ENCODE measurements at places on chromosomes 7 and 10.

- DNase-seq: no peak
Observed at GRCh38 chr7:40288827-40289226, 154.0 kb downstream of the SUGCT start.

GRCh38 chr7:94374231-94374630 is 20.5 kb upstream of the COL1A2 start:
- DNase-seq: no peak

GRCh38 chr10:132714096-132714985 is 71.6 kb downstream of the NKX6-2 start:
- DNase-seq: no peak

DNA sequence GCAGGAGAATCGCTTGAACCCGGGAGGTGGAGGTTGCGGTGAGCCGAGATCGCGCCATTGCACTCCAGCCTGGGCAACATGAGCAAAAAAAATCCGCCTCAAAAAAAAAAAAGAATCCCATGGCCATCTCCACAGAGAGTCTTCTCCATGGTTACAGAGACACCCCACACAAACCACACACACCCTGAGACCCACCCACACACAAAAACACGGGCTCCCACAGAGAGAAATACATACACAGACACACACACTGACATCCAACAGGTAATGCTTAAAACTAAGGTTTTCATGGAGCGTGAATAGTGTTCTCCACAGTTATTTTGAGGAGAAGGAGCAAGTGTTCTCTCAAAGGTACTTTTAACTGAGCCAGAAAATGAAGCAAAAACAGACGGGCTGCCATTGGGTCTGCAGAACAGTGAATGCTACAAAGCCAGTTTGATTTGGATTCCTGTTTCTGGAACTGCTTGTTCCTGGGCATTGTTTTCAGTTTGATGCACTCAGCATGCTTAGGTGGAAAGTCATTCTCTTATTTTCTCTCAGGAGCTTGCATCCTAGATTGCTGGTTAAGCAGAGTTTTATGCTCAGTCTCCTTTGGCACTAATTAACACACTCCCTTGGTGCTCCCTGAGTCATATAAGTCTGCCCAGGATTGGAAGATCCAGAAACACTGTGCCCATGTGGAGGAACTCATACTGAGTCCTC is 15.4 kb downstream of the AHCYL2 start:
- no peak for DNase-seq

GRCh38 chr7:86667732-86668131 is 24.0 kb downstream of the GRM3 start:
- DNase-seq: no peak

DNA sequence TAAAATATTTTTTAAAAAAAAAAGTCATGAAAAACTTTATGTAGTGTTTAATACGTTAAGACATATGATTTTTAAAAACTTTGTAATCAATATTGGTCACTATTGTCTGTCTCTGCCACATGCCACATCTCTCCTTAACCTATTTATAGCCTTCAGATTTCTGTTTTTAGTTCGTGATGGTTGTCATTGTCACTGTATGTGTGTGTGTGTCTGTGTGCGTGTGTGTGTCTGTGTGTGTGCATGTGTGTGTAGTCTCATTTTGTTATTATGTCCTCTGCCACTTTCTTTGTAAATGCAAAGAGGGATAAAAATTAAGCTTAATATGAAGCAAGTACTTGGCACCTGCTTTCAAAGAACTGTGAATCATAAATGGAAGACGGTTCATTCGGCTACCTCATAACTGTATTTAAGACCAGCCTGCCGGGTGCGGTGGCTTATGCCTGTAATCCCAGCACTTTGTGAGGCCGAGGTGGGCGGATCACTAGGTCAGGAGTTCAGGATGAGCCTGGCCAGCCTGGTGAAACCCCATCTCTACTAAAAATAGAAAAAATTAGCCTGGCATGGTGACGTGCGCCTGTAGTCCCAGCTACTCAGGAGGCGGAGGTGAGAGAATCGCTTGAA is 354.0 kb downstream of the ARL4A start:
- no peak for DNase-seq

GRCh38 chr7:91973639-91974038 is 33.0 kb downstream of the AKAP9 start:
- DNase-seq: no peak

DNA sequence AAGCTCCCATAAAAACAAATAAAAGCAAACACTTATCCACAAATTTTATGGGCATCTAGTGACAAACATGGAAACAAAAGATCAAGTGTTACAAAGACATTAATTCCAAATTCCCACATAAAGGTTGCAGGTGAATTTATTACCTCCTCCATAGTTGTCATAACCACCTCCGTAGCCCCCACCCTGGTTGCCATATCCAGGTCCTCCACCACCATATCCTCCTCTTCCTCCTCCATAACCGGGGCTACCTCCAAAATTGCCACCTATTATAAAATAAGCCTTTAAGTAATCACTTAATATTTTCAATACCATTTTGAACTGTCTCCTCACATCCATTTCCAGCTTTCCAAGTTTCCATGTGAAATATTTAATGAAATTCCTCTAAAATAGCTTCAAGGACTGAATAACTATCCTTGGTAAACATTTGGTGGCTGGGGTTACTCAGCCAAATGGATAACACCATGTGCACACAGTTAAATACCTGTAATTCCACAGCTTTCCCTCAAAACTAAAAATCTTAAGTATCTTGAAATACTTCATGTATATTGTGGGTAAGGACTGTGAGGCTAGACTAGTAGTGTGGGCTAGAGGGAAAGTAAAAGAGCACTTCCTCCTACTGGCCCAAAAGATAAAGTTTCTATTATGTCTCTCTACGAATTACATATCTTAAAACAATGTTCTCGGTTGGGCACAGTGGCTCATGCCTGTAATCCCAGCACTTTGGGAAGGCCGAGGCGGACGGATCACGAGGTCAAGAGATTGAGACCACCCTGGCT is 6.9 kb downstream of the HNRNPA2B1 start:
- no peak for DNase-seq

GRCh38 chr7:158285383-158285770 is 302.2 kb downstream of the PTPRN2 start:
- no peak for DNase-seq

DNA sequence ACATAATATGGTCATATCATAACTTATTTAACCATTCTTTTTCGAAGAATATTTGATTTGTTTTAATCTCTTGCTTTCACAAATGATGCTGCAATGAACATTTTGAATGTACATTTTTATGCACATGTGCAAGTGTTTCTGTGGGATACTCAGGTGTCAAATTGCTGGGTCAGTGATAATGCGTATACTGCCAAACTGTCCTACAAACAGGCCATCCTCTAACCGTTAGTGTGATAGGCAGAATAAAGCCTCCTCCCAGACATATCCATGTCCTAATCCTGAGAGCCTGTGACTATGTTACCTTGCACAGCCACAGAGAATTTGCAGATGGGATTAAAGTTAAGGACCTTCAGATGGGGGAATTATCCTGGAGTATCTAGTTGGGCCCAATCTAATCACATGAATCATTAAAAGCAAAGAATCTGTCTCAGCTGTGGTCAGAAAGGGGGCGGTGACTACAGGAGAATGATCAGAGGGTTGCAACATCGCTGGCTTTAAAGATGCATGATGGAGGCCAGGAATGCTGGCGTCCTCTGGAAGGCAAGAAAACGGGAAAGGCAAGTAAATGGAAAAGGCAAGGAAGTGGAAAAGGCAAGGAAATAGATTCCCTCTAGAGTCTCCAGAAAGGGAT is 46.7 kb downstream of the FZD1 start:
- DNase-seq: no peak

DNA sequence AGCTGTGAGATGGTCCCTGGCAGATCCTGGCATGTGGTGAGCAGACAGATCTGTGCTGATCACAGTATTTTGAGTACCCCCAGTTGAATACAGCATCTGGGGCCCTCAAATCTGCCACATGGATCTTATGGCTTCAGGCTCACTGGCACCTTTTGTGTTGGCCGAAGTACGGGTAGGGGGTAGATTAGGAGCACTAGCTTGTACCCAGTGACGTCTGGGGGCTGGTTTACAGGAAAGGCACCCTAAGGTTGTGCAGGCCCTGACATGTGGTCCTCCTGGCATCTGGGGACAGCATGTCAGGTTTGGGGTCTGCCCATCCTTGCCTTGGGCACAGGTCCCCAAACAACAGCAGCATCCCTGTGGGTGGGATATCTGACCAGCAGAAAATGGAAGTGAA is 53.2 kb downstream of the SYPL1 start:
- DNase-seq: no peak

DNA sequence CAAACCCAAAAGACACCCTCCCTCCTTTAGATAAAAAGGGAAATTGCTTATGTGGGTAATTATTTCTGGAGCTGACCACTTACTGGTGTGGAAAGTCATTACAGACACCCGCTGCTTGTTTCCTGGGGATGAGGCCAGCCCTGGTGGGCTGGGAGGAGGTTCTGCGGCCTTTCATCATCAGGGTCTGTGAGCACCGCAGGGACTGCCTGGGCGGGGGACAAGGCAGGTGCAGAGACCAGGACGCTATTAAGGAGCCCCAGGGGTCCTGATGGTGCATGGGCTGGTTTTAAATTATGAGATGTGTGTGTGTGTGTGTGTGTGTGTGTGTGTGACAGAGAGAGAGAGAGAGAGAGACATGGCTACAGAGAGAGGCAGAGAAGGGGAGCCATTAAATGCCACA is 171.2 kb downstream of the DNAJB6 start:
- DNase-seq: no peak

- DNase-seq: no peak
Observed at GRCh38 chr10:46546591-46547540, 9.6 kb downstream of the GPRIN2 start.

- DNase-seq: no peak
Observed at GRCh38 chr10:30373596-30374327, 24.7 kb upstream of the MTPAP start.

- DNase-seq: no peak
Observed at GRCh38 chr10:33655165-33655815, 320.8 kb upstream of the NRP1 start.

DNA sequence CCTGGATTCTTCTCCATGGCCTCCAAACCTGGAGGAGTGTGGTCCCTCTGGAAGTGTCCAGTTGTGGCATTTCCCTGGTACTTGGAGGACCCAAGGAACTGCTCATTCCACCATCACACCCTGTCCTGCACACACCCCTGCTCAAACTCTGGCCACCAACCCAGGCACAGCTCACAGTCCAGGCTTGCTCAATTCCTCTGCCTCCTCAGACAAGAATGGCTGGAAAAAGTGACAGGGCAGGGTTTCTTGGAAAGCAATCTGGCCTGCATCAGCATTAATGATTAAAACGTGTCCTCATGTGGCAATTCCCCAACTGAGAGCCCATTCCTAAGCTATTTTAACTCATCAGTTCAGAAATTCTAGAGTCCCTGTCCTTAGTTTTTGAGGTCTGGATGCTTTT is 17.2 kb upstream of the TPST1 start:
- DNase-seq: no peak

DNA sequence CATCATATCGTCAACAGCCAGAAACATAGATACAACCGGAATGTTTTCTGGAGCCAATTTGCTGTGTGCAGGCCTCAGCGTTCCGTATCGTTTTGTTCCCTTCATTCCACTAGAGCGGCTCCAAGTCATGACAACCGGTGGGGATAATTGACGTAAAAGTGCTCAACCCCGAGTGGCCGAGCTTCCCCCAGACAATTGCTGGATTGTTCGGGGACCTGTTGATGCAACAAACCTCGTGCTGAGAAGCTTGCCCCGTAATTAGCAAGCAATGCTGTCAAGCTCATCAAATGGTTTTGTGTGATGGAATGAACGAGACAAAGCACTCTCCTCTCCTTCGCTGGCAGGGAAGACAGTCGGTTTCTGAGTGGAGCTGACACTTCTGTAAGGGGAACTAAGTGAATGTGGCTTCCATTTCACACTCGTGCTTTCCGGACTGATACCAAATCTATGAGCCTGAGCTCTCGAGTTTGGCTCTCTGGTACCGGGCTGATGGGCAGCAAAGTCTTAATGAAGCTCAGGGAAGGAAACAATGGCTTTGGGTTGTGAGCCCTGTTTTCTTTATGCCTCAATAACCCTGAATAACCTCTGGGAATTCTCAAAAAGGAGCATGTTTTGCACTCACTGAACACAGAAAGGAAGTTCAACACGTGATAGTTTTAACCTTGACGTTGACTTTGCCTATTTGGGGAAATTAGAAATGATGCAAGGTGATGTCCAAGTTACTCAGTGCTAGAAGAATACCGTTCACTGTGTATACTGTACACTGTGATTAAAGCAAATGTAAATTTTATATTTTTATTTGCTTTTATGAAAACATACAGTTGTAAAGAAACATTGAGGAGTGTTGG is 220.5 kb downstream of the BAMBI start:
- DNase-seq: no peak

GRCh38 chr7:98598846-98599615 is 18.1 kb upstream of the NPTX2 start:
- DNase-seq: no peak

- no peak for DNase-seq
Observed at GRCh38 chr10:127423218-127423915, 125.7 kb upstream of the NPS start.

Measured in NCI-H526 treated with DMSO at 0.1 percent for 48 hours (cell line).